ENCODE measurements at places on chromosomes 4 and X. TPM values are rescaled to one million over a fixed set of nuclear protein-coding genes. Genes with fewer than 3 reads are reported as not detected.

NHSL2 gene
- total RNA-seq, result 1.8 TPM

GJB1 gene
- not detected for total RNA-seq

CT83 gene
- total RNA-seq, result not detected

XK gene
- total RNA-seq, result not detected

ZCCHC4 gene
- total RNA-seq, result 4.1 TPM

PGAM4 gene
- total RNA-seq, result not detected

FGA gene
- total RNA-seq, result not detected

ACOT9 gene
- 19.7 TPM for total RNA-seq

CT45A1 gene
- total RNA-seq, result not detected

ARHGAP10 gene
- 13.0 TPM for total RNA-seq

PCSK1N gene
- total RNA-seq, result 1.4 TPM

Measured in cardiac ventricle fibroblast (primary cell).